Stimulated activated CD8-positive, alpha-beta memory T cell treated with anti-CD3 and anti-CD28 coated beads, Interleukin-7, amount 100 ng/mL, for 48 hours (primary cell): ENCODE measurements at places on chromosomes 2 and 18.

DNA sequence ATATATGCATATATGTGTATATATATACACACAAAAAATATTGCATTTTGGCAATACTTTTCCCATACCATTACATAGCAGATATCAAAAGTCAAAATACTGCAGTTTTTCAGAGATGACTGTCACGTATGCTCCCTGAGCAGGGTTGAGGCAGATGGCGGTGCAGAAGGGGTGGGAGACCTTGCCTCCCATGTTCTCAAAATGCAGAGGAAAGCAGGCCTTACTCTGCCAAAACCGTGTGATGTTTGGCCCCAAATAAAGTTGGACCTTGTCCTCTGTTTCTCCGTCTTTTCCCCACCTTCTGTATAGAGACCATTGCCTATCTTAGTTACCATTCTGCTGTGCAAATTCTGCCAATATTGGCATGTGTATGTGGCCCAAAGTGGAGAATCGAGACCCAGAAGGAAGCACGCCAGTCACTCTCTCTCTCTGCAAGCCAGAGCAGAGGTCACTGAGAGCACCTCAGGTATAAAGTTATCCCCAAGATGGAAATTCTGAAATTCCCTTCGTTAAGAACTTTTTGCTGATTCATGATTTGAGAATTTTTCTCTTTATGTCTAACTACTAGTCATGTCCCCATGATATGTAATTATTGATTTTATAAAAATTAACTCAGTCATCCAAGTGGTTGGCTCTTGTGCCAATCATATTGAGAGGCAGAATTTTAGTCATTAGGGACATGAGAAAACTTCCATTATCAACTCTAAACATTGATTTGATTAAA, 898.8 kb downstream of the EPHA4 start:
- DNase-seq: no peak

DNA sequence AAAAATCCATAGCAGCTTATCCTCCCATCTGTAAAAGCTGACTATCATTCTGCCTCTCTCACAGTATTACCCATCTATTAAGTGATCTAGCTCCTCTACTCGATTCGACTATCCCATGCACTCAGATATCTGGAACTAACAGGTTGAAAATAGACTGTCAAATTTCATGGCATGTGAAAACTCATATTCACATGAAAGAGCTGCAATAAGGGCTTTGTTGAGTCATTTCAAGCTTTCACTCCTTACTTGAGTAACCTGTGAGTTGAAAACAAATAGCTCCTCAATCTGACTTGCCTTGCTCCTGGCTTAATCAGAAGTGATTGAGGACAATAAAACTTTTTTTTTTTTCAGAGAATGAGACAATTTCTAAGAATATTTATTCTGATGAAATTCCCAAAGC, 192.4 kb upstream of the ERBB4 start:
- DNase-seq: no peak

DNA sequence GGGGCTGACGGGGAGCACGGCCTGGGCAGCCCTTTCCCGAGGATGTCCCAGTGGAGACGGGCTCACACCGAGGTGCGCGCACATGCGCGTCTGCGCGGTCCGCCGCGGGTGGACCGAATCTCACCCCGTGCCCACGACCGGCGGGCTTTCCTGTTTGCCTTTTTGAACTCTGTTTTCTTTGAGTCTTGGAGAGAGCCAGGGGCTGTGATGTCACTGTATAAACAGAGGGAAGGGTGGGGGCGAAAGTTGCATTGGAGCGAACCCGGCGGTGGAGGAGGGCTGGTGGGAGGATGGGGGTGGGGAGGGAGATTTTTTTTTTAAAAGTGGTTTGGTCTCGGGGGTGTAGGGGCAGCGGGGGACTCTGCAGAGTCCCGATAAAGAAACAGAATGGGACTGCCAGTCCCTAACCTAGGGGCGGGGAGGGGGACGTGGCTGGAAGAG, 141.2 kb upstream of the CTAGE1 start:
- DNase-seq: no peak

DNA sequence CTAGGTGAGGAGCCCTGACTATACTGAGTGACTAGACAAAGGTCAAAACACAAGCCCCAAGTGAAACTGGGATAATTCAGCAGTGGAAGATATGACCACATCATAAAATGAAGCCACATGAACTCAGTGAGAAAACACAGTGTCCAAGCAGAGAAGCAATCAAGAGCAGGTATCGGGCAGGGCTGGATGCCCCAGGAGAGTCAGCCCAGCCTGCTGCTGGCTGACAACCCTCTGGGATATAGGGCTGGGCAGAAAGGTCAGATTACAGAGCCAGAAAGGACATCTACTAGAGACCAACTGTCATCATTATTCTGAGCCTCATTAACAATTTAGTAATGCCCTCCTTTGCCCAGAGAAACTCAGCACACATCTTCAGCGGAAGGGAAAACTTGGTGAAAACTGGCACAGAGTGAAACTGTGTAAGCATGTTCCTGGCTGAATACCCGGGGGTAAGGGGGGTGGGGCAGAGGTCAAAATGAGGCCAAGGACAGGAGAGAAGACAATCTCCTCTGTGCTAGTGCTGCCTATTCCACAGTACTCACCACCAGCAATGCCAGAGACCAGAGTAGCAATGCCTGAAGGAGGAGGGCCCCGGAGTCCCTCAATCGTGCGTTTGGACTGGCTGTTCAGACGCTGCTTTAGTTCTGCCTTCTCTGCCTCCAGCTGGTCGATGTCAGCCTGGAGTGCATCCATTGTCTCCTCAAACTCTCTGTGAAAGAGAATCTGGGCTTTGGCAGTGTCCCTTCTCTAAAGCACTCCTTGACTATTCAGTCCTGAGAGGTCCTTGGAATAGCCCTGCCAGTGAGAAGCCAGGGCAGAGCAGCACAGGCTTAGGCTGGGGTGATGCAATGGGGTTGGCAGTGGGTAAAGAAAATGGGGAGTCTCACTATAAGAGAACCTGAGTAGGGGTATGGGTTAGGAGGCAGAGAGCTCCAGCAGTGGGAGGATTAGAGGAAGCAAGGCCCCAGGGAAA, 15.3 kb downstream of the DCTN1 start:
- DNase-seq: no peak

- no peak for DNase-seq
Observed at GRCh38 chr18:13254971-13255927, 36.7 kb downstream of the LDLRAD4 start.

- no peak for DNase-seq
Observed at GRCh38 chr2:144170179-144170578, 349.7 kb downstream of the ZEB2 start.

GRCh38 chr2:168220965-168221819, 26.2 kb downstream of the STK39 start:
- no peak for DNase-seq

GRCh38 chr2:233084488-233084887, 24.3 kb downstream of the INPP5D start:
- no peak for DNase-seq

DNA sequence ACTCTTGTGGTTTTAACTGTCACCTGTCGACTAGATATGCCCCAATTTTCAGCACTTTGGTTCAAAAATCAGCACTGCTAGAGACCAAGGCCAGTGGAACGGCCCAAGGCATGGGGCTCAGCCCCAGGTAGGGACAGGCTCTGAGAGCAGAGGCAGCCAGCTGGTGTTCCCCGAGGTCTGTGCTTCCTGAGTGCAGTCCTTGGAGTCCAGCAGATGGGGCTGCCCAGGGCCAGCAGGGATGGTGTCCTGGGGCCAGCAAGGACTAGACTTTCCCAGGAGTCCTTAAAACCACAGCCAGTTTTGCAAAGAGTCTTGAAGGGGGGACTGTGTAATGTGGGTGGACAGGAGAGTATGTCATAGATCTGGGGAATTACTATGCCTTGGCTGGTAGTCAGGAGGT, 56.3 kb downstream of the POMC start:
- DNase-seq: no peak

DNA sequence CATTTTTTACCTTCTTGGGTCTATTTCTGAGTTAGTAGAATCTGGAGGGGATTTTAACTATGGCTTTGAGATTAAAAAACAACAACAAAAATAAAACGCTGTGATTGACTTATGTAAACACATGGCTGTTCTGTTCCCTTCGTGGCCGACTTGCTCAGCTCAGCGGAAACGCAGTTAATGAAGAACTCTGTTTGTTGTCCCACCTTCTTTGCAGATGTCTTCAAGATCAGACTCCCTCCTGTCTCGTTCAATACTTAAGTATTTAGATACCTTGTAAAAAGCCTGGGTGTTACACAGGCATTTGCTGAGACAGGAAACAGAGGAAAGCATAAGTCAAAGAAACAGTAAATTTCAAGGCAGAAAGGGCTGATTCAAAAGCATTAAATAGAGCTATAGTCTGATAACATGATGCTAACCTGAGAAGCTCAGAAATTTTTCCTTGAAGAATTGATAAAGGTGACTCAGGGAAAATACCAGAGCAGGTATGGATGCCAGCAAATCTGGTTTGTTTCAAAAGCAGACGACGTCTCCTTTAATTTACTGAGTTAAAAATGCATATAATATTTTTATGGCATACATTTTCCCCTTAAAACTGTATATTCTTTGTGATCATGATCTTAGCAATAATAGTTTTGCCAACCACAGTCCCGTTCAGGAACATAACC, 21.7 kb upstream of the POLI start:
- no peak for DNase-seq

GRCh38 chr2:234812851-234813250, 139.0 kb upstream of the SH3BP4 start:
- no peak for DNase-seq

- no peak for DNase-seq
Observed at GRCh38 chr2:128501700-128502099, 183.0 kb upstream of the HS6ST1 start.

- no peak for DNase-seq
Observed at GRCh38 chr2:123895651-123896050, 129.4 kb upstream of the CNTNAP5 start.

DNA sequence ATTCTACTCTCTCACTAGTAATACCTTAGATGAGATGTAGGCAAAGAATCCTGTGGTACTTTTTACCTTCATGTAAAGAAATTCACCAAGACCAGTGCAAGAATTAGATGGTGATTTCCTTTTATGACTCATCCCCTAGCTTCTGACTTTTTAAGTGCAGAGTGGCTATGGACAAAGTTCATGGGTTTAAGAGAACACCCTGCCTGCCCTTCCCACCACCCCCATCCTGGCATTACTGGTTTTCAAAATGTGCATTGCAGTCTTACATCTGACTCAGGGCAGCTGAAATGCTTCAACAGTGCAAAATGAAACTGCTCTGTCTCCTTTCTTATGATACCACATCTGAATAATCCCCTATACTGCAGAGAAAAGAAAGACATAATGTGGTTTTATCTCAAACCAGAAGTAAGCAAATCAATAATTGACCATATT, 22.6 kb downstream of the MAIP1 start:
- peak; percentile 34 for DNase-seq

- DNase-seq: no peak
Observed at GRCh38 chr18:78074400-78075020, 824.9 kb downstream of the GALR1 start.

- DNase-seq: peak; percentile 21
Observed at GRCh38 chr18:59846814-59847490, 52.8 kb upstream of the PMAIP1 start.

DNA sequence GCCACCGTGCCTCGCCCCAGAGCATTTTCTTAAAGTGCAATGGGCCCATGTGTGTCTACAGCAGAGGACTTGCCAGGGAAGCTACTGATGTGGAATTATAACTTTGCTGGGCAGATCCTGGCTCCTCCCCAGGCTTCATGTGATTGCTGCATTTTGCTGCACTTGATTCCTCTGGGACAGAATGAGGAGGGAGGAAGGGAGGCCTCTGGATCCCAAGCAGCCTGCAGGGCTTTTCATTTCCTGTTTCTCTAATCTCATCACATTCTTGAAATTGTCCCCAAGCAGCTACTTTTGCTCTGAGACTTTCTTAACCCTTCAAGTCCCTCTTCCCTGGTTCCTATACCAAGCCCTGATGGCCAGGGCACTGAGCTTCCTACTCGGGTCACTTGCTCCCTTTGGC, 134.4 kb upstream of the SEC11C start:
- no peak for DNase-seq

DNA sequence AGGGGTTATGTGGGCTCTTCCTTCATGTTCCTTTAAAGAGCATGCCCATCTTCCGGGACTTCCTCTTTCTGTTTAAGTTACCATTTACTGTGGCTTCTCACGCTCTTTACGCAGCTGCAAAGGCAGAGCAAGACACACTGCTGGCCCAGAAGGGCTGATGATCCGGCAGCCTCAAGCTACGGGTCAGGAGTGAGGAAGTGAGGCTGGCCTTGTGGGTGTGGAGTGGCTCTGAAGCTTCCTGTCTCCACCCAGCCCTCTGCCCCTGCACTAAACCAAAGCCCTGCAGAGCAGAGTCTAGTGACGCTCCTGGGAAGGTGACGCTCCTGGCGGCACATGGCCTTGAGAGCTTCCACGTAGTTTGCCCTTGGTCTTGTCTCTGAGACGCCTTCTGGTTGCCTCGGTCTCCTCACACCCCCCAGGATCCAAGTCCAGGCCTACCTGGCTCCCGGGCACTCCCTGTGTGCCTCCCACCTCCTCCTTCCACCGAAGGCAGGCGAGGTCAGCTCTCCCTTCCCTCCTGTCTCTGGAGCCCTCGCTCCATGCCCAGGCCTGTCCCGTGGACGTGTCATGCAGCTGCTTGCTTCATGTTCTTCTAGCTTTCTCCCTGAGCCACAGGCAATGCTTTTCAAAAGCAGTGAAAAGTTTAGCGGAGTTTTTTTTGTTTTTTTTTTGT, 50.3 kb downstream of the ARL4C start:
- peak; percentile 52 for DNase-seq

GRCh38 chr2:58448065-58448507, 207.0 kb upstream of the FANCL start:
- no peak for DNase-seq

- no peak for DNase-seq
Observed at GRCh38 chr2:105519516-105519915, 120.7 kb upstream of the FHL2 start.

DNA sequence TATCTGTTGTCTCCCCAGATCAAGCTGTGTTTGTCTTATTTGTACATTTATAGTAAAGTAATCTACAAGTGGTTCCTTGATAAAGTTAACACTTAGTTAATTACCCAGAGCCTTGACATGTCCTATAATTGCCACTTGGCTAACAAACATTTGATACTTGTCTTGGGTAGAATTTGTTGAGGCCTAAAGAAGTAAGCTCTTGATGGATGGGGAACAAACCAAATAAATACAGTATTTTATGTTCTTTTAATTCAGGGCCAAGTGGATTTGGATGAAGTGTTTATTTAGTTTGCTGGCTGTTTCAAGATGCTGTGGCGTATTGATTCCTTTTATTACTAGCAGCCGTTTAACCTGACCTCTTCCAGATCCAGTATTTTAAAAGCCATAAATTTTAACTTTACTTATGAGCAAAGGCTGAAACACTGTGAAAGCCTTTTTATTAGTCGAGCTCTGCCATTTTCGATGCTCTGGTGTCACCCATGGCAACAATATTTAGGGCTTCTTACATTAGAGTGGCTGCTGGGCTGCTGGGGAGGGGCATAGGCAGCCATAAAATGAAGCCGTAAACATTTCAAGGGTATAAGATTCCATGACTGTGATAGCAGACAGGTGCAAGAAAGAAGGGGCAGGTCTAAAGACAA, 401.6 kb upstream of the NRP2 start:
- no peak for DNase-seq

DNA sequence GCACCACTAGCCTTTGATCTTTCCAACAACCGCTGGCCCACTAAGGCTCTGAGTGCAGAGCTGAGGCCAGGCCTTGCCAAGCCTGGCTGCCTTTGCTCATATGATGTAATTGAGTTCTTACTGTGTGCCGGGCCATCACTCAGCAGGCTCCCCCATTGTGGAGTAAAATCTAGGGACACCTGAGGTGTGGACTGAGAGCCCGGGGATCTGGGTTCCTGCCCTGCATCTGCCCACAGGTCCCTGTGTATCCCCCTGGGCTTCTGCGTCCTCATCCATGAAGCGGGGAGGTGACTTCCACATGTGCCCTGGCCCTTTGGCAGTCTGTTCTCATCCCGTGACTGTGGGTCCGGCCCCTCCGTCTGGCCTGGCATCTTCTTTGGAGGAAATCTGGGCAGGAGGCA, 33.8 kb downstream of the GREB1 start:
- DNase-seq: no peak
